ENCODE measurements at places on chromosomes 6 and 20.

GRCh38 chr6:139882977-139883728, 508.7 kb upstream of the CITED2 start:
- DNase-seq = no peak

- DNase-seq = no peak
Observed at GRCh38 chr6:33091957-33092356, 16.2 kb downstream of the HLA-DPB1 start.

DNA sequence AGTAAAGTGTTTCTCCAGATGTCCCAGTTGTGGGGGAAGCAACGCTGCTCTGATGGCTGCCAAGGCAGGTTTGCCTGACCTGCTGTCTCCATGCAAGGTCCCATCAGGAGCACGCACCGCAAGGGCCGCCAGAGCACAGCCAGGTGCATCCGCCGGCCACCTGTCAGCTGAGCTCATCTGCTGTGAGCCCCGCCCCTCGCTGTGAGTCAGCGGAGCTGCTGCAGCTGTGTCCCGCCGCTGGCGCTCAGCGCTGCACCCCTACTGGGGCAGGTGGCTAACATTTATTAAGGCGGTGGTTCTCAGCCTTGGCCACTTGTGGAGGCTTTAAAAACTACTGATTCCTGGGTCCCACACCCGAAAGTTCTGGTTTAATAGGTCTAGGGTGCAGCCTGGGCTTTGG, 225.7 kb downstream of the UST start:
- DNase-seq = peak; percentile 88

- DNase-seq = no peak
Observed at GRCh38 chr6:2939315-2940009, 31.9 kb downstream of the SERPINB6 start.

GRCh38 chr20:10660661-10661060, 13.1 kb downstream of the JAG1 start:
- no peak for DNase-seq

- DNase-seq = no peak
Observed at GRCh38 chr20:2109425-2110210, 8.0 kb downstream of the STK35 start.
